Activated CD4-positive, alpha-beta T cell treated with anti-CD3 and anti-CD28 coated beads for 48 hours (primary cell): ENCODE measurements at places on chromosomes 11 and 22.
A peak's percentile ranks its signal among the peaks of the same experiment; 100 is the strongest.

DNA sequence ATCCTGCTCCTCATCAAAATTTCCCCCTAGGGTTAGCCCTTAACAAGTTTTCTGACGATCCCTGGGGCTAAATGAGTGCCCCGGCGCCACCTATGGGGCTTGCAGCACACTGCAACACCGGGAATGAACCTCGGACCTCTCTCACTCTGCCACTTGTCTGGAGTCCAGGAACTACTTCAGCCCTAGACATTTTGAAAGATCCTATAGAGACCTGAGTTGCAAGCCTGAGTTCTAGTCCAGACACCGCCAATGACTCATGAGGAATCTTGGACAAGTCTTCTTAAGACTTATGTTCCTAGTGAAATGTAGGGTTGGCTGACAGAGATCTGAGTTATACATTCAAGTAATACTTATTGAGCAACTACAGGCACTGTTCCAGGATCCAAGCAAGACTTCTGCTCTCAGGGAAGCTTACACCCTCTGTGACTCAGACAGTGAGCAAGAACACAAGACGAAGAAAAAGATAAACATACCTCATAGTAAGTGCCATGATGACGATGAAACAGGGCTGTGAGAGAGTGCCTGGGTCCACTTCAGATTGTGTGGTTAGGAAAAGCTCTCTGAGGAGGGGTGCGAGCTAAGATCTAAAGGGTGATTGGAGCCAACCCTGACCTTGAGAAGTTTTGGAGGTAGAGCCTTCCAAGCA is 10.2 kb upstream of the STK33 start:
- DNase-seq, result peak; percentile 66

GRCh38 chr22:43365715-43366440 is 22.7 kb upstream of the SCUBE1 start:
- no peak for DNase-seq

- no peak for DNase-seq
Measured at GRCh38 chr11:96021901-96022650, 98.2 kb upstream of the MTMR2 start.

GRCh38 chr11:34508524-34508923 is 5.1 kb downstream of the ELF5 start:
- DNase-seq, result no peak

DNA sequence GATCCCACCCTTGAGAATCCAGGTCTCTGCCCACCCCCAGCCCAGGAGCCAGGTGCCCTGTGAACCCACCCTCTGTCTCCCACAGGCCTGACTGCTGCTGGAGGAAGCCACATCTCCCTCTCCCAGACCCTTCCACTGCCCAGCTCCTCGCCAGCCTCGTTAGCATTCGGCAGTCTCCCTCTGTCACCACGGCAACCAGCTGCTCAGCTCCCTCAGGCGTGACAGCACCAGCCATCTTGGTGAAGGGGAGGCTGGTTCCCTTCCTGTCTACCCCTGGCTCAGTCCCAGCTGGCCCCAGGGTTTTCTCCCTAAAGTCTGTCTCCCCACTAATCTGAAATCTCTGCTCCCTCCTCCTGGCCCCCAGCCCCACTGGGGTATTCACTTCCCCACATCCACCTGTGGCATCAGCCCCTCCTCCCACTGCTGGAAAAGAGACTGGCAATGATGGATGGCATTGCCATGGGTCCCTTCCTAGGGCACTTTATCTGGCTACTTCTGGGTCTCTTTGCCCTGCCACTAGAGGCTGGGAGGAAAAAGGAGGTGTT is 28.1 kb downstream of the NRXN2 start:
- no peak for DNase-seq

DNA sequence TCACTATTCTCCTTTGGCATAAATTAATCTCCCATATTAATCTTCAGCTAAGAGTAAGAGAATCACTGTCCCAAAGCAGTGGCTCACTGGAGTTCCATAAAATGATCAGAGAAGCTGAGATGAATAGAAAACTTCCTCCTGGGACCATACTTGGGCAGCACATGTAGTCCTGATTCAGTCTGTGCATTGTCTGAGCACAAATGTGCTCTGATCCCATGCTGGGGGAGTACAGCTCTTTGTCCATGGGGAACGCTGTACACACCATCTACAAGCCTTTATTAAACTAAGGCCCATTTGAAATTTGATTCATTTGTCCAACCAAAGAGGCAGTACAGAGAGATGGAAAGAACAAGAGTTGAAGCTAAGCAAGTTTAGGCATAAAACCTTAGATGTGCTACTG is 147.4 kb upstream of the PGR start:
- no peak for DNase-seq

DNA sequence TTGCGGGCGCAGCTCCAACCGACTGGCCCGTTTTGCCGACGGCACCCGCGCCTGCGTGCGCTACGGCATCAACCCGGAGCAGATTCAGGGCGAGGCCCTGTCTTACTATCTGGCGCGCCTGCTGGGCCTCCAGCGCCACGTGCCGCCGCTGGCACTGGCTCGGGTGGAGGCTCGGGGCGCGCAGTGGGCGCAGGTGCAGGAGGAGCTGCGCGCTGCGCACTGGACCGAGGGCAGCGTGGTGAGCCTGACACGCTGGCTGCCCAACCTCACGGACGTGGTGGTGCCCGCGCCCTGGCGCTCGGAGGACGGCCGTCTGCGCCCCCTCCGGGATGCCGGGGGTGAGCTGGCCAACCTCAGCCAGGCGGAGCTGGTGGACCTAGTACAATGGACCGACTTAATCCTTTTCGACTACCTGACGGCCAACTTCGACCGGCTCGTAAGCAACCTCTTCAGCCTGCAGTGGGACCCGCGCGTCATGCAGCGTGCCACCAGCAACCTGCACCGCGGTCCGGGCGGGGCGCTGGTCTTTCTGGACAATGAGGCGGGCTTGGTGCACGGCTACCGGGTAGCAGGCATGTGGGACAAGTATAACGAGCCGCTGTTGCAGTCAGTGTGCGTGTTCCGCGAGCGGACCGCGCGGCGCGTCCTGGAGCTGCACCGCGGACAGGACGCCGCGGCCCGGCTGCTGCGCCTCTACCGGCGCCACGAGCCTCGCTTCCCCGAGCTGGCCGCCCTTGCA is 1.0 kb downstream of the FJX1 start:
- DNase-seq, result peak; percentile 56

DNA sequence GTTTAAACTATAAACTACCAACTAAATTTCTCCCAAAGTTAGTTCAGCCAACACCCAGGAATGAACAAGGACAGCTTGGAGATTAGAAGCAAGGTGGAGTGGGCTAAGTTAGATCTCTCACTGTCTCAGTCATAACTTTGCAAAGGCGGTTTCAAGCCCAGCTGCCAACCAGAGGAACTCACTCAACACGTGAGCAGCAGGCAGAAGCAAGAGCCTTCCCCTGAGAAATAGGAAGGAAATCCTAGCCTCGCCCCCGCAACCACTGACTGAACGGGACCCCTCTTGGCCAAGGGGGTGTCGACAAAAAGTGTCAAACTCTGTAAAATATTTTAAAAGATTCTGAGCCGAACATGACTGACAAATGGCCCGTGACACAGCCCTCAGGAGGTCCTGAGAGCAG is 4.4 kb upstream of the KRTAP5-9 start:
- DNase-seq, result peak; percentile 7

- DNase-seq, result no peak
Measured at GRCh38 chr11:79708319-79708932, 267.6 kb upstream of the TENM4 start.

DNA sequence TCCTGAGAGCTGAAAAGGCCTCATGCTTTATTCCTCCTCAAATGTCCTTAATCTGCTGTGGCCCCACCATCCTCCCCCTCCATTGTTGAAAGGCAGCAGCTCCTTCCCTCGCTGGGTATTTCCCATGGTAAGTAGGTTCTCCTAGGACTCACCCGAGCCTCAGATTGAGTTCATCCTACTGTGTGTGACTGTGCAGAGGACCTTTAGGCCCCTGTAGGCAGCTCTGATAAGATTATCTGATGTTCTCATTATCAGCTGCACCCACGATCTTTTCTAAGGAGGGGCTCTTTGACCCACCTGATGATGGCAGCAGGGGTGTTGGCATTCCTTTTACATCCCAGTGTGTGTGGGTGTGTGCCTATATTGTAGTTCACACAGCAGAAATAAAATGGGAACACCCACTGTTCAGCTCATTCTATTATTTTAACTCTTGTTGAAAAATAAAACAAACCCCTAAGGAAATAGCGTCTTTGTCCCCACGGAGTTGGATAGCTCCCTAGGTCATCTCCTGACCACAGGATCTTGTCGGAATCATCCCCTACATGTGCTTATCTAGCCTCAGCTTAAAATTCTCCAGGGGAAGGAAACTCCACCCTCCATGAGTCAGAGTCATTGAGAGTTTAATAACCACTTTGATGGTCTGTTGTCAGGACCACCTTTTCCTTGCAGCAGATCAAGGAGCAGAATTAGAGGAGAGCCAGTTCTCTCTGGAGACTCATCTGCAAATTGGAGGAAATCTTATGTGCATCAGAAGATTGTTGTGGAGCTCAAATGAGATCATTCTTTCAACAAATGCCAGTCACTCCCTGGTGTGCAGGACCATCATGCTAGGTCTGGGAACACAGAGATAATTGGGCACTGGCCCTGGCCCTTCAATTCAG is 19.3 kb downstream of the ENDOD1 start:
- no peak for DNase-seq

DNA sequence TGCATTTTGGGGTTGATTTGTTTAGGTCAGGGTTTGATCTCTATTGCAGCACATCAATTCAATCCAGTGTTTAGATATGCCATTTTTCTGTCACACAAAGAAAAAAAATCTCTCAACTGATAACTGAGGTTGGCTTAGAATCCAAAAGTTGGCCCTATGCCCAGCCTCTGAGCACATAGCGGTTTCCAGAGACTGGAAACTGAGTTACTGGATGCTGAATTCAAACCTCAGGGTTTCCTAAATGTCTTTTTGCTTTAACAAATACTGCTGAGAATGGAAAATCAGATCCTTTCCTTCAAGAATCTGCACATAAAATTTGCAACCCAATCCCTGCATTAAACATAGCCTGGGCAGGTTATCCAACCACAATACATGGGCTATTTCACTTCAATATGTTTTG is 4.0 kb downstream of the P4HA3 start:
- no peak for DNase-seq

DNA sequence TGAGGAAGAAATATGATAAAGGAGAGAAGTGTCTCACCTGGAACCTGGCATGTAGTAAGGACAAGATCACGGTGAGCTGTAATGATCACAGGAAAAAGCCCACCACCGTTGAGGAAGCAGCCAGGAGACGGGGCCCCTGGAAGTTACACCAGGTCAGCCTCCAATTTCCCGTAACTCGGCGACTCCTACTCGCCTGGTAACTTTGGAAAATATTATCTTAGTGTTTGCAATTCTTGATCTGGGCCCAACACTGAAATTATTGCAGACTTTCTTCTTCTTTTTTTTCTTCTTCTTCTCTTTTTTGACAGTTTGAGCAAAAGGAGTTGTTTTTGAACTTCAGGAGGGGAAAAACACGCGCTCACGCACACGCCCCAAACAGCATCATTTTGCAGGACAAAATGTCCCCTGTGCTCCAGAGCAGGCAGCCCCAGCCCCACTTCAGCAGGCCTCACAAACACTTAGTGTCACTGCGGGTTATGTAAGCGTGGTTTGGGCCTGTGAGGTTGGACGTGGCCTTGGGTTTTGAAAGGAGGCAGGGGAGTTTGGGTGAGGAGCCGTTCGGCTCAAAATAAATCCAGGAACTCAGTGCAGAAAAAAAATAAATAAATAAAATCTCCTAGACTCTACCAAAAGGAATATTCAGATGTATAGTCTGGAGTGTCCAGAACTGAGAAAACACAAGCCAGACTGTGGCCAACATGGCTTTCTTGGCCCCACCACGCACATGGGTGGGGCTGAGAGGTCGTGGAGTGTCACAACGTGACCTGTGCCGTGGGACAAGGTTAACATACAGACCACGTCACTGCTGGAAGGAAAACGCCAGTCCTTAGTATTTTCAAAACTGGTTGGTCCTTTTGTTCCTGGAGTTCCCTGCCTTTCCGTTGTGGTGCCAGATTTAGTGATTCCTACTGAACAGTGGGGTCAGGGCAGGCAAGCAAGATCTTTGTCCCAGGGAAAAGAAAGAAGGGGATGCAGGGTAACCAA is 26.3 kb upstream of the MN1 start:
- DNase-seq, result no peak

- no peak for DNase-seq
Measured at GRCh38 chr11:95911369-95911759, 12.5 kb downstream of the MTMR2 start.

DNA sequence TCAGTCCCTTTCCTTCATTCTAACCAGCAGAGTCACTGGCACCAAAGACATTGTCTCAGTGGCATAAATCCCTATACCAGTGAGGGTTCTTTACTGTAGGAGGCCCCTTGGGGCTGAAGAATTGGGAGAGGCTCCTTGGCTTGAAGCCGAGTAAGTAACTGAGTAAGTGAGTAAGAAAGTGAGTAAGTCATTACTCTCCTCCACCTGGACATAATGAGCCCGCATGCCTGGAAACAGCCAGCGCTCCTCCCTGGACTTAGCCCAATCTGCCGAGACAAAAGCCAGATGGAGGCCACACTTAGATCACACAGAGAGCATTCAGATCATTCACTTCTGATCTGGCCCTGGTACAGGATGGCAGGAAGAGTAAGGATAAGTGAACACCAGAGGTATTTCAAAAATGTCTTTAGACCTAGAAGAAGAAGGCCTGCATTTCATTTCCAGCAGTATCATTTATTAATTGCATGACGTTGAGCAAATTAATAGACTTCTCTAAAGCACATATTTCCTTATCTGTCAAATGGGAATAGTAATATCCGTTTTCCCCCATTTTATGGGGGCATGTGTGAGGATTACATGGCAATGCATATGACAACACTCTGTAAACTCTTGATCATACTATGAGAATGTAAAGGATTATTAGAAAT is 8.2 kb upstream of the MICAL3 start:
- no peak for DNase-seq

GRCh38 chr11:6771926-6772893 is at the start of gene OR2AG2:
OR2AG2 (minus strand) TSS chr11:6771976; CDS start chr11:6768957, 3,019 bp downstream.
- DNase-seq, result no peak

DNA sequence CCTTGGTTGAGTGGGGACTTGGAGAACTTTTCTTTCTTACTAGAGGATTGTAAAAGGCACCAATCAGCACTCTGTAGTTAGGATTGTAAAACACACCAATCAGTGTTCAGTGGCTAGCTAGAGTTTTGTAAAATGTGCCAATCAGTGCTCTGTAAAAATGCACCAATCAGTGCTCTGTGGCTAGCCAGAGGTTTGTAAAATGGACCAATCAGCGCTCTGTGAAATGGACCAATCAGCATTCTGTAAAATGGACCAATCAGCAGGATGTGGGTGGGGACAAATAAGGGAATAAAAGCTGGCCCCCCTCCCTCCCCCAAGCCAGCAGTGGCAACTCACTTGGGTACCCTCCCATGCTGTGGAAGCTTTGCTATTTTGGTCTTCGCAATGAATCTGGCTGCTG is 5.5 kb upstream of the DRG1 start:
- peak; percentile 15 for DNase-seq

GRCh38 chr11:44760917-44761550 is 34.3 kb downstream of the TSPAN18 start:
- no peak for DNase-seq

- DNase-seq, result peak; percentile 30
Measured at GRCh38 chr11:116986521-116987105, 111.6 kb downstream of the SIK3 start.
